ENCODE measurements at places on chromosomes 16 and 17.

- DNase-seq, result no peak
These were observed 96.3 kb downstream of the RAB11FIP4 start for GRCh38 chr17:31487648-31488263.

DNA sequence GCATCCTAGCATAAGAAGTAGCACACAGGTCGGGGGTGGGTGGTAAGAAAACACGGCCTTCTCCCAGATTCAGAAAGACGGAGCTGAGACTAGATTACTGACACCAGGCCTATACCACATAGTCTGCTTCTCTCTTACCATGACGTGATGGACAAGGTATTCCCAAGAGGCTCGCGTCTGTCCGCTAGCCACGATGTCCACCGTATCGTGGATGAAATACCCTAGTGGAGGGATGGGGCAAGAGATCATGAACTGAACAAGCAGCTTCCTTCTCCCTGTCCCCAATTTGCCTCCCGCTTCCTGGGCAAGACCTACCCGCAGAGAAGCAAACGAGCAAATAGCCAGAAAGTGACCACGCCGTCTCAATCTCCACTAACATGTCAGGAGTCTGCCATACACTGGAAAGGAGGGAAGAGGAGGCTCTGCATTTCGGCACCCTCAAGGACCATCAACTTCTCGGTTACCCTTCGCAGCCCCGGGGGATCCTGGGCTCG is 820 bp downstream of the TLCD1 start:
- peak; percentile 58 for DNase-seq

DNA sequence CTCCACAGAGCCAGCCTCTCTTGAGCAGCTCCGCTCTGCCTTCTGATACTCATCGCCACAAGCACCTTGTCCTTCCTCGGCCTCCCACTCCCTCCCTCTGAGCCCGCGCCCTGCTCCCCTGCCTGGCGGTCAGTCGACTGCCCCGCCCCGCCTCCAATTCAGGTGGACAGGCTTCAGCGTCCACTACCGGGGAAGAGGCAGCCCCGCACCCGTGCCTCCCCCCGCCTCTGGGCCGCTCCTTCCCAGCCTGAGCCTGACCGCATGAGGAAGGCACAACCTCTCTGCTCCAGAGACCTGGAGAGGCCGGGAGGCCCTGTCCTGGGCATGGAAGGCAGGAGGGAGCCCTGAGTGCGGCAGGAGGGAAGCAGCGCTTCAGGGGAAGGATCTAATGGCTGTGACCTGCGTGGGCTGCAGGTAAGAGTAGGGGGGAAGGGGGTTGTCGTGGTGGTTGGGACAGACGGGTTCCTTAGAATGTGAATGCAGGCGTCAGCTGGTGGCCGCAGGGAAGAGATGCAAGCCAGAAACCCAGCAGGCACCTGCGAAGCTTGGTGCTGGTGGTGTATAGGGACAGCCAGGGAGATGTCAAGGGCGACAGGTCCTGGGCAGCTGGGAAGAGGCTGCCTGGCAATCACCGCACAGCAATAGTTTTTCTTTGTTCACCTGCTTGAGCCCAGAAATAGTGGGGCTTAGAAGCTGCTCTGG is 3.0 kb upstream of the SLC6A4 start:
- DNase-seq, result no peak

DNA sequence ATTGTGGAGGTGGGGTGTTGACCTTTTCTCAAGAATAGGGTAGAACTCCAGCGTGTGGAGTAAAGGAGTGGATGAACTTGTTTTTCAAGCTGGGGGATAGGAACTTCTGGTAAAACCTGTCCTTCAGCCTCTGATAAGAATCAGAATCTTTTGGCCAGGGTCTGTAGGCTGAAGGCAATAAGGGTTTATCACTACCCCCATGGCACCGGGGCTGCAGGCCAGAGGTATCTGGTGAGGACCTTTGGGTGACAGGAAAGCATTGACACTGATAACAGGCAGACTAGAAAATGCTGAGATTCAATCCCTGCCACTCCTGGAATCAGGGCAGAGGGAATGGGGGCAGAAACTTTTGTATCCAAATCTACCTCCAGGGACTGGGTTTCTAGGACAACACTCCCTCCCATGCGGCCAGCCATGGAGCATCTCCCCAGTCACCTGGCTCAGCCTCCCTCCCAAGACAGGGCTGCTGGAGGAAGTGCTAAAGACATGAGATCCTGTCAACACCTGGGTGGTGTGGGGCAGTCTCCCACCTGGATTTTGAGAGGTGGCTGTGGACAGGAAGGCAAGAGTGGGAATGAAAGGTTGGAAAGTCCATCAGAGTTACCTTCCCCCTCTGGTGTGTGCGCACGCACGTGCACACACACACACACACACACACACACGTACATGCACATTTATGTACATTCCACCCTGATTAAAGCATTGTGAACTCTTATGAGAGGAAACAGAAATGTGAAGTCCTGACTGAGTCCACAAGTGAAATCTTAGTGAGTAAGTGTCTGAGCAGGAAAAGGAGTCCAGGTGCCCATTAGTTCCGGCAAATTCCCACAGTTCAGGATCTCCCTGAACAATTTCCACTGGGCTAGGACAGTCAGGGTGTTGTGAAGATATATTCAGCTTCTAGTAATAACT is 53.1 kb upstream of the MARCHF10 start:
- DNase-seq, result no peak

- DNase-seq, result no peak
These were observed 135.7 kb downstream of the PRKCA start for GRCh38 chr17:66438101-66438500.

DNA sequence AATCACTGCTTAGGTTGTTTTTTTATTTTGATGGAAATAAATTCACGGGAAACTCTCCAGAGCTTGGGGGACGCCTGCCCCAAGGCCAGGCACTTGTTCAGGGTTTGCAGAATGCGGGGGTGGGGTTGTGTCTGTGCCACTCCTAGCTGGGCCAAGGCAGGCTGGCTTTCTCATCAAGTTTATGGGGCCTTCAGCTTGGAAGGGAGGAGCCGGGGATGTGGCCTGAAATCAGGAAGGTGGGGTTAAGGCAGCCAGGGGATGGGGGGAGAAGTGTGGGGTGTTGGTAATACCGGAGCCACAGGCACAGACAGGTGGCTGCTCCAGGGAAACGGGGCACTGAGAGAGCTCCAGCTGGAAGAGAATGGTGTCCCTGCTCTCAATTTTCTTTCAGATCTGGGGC is 1.7 kb upstream of the CHAD start:
- no peak for DNase-seq

DNA sequence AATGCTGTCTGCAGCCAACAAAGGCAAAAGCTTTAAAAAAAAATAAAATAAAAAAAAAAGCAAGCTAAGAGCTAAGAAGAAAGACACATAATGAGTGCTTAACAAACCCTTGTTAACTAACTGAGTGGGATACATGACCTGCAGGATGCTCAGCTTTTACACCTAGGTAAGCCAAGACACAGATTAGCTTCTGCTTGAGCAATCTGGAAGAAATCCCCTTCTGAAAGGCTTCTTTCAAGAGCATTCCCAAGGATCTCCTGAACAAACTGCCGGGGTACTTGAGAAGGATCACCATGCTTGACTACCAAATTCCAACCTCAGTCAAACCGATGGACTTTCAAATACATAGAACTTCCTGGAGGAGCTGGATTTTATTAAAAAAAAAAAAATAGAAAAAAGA is 92.9 kb downstream of the SMG6 start:
- DNase-seq, result no peak

GRCh38 chr16:11233727-11234376 is 22.2 kb downstream of the SOCS1 start:
- no peak for DNase-seq

GRCh38 chr17:386141-386876 is 33.7 kb upstream of the RPH3AL start:
- DNase-seq, result peak; percentile 17

DNA sequence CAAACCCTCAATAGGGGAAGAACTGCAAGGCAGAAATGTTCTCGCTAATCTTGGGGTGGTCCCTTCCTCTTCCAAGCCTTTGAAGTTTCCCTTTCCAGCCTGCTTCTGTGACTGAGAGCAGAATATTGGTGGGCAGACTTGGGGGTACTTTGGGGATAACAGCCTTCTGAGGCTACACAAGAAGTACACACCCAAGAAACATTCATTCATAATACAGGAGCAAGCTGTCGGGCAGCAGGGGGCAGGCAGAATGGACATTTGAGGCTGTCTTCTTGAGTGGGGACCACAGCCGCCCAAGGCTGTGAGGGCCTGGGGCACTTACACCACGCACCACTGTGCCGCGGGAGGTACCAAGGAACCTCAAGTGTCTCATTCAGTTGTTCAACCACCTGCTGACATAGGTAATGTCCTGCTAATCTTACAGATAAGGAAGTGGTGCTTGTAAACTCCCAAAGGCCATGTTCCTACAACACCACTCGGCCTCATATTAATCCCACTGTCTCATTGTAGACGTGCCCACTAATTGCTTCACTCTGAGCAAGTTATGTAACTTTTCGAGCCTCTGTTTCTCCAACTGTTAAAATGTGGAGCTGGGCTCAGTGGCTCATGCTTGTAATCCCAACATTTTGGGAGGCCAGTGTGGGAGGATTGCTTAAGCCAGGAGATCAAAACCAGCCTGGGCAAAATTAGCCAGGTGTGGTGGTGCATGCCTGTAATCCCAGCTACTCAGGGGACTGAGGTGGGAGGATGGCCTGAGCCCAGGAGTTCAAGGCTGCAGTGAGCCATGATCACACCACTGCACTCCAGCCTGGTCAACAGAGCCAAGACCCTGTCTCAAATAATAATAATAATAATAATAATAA is 2.5 kb upstream of the MRPS23 start:
- DNase-seq, result no peak

GRCh38 chr17:43723697-43724359 is 34.8 kb downstream of the SOST start:
- DNase-seq, result peak; percentile 72

Data from choroid plexus epithelial cell (primary cell).